ENCODE measurements at places on chromosomes 16 and 17.

GRCh38 chr17:60863892-60864707 is 186.4 kb downstream of the BCAS3 start:
- DNase-seq, result no peak

DNA sequence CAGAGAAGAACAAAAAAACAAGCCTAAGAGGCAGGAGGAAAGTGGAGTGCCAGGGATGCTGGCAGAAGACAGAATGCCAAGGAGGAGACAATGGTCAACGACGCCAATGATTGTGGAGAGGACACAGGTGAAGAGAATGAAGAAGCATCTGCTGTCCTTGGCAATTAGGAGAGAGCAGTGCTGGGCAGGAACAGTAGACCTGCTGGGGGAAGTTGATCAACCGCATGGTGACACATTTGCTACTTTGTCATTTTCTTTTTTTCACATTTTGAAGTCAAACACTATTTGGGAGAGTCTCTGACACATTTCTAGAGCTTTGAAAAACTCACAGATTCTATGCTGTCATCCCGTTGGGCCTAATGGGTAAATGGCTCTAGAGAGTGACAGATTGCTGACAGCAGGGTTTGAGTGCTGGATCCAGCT is 1.1 kb upstream of the PIK3R6 start:
- DNase-seq, result peak; percentile 8

GRCh38 chr16:252366-253337 is 18.0 kb downstream of the FAM234A start:
- DNase-seq, result peak; percentile 21

DNA sequence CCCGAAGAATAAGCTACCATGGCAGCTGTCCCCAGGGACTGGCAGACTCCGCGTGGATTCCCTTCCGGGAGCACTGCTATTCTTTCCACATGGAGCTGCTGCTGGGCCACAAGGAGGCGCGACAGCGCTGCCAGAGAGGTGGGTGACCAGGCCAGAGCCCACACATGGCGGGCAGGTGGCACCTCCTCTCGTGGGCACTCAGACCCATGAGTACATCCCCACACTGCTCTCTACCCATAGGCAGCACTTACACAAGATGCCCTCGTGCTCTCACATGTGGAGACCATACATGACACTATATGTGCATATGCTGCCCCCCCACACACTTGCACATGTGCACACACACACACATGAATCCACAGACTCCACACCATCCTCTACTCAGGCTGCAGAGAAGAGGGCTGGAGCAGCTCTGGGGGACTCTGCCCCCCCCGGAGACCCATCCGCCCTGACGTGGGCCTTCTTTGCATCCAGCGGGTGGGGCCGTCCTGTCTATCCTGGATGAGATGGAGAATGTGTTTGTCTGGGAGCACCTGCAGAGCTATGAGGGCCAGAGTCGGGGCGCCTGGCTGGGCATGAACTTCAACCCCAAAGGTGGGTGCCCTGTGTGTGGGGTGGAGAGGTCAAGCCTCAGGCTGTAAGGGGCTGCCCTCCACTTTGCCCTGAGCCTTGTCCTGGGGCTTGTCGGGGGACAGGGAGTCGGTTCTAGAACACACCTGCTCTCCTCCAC is 62.9 kb downstream of the MRC2 start:
- no peak for DNase-seq

DNA sequence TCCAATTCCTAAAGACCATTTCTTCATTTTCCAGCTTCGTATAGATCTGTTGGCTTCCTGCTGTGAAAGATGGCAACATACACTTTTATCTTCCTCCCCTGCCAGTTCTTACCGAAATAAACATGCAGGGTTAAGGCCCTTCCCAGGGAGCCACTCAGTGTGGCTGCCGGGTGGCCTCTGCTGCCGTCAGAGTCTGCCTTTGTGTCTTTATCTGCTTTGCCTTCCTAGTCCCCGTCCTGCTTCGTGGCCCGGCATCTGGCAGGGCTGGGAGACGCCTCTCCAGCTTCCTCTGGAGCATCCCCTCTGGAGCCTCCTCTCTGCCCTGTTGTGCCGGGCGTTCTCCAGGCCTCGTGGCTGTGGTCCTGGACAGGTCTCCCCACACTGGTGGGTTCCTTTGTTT is 30.3 kb upstream of the CAPN15 start:
- DNase-seq, result no peak

DNA sequence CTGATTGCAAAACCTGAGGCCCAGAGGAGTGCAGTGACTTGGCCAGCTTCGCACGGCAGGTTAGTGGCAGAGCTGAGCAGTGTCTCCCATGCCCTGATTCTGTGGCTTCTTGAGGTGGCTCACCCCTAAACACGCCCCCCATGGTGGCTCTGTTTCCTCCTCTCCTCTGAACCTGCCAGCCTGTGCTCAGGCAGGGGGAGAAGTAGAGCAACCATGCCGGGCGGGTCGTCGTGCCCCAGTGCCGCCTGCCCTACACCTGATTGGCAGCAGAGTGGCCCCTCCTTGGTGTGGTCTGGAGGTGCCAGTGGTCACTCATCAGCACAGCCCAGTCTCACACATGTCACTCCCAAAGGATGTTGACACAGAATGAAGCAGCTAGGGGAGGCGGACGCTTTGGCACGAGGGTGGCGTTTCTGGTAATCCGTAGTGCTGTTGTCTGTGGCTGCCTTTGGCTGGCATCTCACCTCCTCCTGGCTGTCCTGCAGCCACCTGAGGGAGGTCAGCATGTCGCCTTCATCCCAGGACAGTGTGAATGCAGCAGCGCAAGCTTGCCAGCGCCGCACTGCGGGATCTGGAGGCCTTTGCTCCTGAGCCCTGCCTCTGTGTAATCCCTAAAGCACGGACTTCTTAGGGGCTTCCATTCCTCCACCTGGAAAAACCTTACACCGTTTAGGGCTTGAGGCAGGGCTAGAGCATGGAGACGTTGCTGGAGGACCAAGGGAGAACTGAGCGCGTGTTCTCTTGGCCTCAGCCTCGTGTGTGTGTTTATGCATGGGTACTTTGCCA is 294.7 kb downstream of the SEC14L1 start:
- DNase-seq, result peak; percentile 50

DNA sequence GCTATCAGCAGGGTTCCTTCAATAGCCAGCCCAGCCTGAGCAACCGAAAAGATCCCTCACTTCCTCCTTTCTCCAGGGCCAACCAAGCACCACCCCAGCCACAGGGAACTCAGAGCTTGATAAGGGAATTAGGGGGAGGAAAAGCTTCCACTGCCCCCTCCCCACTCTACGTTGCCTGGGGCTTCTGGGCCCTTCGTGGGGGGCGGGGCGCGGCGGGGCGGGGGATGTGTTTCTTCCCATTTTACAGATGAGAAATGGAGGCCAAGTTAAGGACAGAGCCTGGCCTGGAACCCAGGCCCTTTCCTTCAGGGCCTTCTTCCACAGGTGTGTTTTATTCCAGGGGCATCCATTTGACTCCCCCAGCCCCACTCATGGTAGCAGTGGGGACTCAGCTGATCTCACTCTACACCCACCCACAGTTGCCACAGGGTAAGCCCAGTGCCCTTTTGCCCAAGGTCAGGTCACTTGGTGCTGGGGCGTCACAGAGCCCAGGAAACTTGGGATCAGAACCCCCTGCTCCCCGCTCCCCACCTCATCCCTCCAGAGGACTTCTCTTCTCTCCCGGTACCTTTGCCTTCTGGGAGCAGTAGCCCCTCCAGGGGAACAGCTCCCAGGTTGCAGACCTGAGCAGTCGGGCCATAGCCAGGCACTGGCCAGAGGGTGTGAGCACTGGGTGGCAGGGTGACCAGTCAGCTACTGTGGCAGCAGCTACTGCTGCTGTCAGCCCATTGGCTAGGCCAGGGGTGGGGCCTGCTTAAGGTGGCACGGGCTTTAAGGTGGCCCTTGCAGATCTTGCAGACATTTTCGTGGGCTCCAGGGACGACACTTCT is at the start of gene LDHD:
LDHD (minus strand) TSS at position 700 of the 830 bp plus-strand sequence; CDS start at position 640, 60 bp downstream.
- no peak for DNase-seq

DNA sequence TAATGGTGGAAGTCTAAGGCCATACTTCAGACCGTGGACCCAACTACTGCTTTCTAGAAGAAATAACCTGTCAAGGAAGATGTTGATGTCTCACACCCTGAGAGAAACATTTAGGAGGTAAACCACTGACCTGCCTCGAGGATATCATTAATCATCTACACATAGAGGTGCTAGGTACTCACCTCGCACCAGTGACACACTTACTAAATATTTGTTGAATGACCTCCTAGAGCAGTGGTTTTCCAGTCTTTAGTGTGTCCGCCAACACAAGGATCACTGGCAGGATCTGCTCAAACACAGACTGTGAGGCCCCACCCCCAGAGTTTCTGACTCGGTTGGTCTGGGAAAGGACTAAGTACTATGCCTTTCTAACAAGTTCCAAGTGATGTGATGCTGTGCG is 197.4 kb upstream of the CACNG5 start:
- DNase-seq, result no peak

GRCh38 chr16:22183335-22183734 is 21.0 kb downstream of the SDR42E2 start:
- DNase-seq, result no peak

DNA sequence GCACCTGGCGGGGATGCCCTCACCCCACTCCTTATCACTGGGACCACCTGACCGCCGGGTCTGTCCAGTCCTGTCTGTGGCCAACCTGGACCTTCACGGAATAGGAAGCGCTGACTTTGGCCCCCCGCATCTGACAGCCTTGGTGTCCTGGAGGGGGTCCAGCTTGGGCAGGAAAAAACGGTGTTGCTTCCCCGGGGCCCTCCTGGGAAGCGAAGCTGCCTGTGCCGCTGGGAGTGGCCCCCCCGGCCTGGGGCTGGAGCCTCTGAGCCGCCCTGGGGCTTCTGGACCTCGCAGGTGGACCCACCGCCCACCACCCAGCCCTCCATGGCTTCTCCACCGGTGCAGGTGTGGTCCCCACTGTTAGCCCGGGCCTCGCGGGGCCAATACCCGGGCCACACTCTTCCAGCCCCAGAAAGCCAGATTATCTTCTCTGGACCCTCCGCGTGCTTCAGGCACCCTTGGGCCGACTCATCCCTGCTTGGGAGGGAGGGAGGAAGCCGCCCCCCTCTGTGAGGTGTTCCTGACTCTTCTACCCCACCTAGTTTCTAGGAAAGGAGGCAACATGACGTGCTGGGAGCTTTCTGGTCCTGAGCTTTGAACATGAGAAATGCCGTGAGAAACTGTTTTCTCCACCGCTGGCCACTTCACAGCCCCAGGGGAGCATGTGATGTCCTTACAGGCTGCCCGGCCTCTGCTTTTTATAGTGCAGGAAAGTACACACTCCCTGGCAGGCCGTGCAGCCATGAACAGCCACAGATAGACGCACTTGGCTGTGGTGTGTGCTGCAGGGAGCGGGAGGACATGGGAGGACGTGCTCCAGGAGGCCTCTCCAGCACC is 1.1 kb downstream of the C1QTNF1 start:
- DNase-seq, result no peak

- DNase-seq, result peak; percentile 23
Measured at GRCh38 chr16:79093554-79093967, 507.0 kb downstream of the MAF start.

DNA sequence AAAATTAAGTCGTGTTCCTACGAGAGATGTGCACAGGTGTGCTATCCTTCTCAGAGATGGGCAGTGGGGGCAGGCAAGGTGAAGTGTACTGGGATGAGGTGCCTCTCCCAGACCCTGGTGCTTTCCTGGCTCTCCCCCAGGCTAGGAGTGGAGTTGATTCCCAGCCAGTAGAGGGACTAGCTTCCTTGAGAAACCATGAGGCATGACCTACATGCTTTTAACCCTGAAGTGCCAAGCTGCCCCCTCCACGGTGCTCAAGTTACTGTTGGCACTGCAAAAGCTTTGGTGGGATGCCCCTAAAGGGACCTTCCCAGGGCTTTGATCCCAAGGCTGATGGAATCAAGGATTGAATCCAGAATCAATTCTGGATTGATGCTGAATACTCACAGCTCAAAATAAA is 47.0 kb upstream of the SREBF1 start:
- DNase-seq, result no peak
